ENCODE measurements at places on chromosomes 4 and X. TPM values are rescaled to one million over a fixed set of nuclear protein-coding genes. Genes with fewer than 3 reads are reported as not detected.

The NDST4 gene
- polyA plus RNA-seq, result 0.05 TPM

The GASK1B gene
- polyA plus RNA-seq, result 3.5 TPM

The WAS gene
- polyA plus RNA-seq, result 40.1 TPM

The TLL1 gene
- polyA plus RNA-seq, result 0.59 TPM

The TMEM35A gene
- polyA plus RNA-seq, result 0.48 TPM

The CTAG2 gene
- 0.05 TPM for polyA plus RNA-seq

The SMARCA1 gene
- polyA plus RNA-seq, result 14.7 TPM

The TMPRSS11E gene
- 1.6 TPM for polyA plus RNA-seq

The PDHA2 gene
- polyA plus RNA-seq, result not detected

The FGD1 gene
- 0.98 TPM for polyA plus RNA-seq

The CLTRN gene
- 3.9 TPM for polyA plus RNA-seq

The DSPP gene
- 0.05 TPM for polyA plus RNA-seq

The PCDH10 gene
- polyA plus RNA-seq, result 0.11 TPM

All from thymus (tissue), 14 donors.